Tibial nerve (tissue), 4 donors: ENCODE measurements at places on chromosomes 3 and 15.

DNA sequence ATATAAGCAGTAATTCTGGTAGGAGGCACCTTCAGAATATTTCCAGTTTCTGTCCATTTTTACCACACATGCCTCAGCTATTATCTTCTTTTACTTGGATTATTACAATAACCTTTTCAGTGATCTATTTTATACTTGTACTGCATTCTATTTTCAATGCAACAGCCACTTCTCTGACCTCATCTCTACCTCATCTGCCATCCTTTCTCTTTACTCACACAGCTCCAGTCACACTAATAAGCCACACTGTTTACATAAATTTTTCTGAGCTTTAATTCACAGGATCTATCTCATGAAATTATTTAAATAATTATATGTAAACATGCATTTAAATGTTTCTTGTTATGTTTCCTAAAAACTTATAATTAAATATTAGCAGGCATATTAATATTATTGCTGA, 47.3 kb upstream of the BCHE start:
- no peak for DNase-seq

- DNase-seq, result no peak
These were observed 93.2 kb upstream of the MBNL1 start for GRCh38 chr3:152175528-152175889.

- no peak for DNase-seq
These were observed 33.2 kb downstream of the GREM1 start for GRCh38 chr15:32750979-32751378.

- peak; percentile 71 for DNase-seq
These were observed 40.6 kb upstream of the ADCY5 start for GRCh38 chr3:123489400-123490004.

DNA sequence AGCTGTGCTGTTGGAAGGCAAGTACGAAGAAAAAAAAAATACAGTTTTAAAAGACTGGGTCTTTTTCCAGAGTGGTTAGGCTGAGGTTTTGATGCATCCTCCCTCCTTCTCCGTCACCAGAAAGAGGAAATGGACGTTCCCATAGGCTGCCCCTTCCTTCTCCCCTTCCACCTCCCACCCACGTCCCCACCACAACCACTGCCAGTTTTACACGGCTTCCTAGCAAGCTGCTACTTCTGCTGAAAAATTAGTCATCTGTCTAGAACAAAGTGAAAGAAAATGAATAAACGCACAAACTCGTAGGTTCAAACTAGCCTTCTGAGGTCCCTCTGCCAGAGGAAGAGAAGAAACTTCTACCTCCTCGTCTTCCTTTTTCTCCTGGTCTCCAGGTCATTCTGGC, 71.6 kb upstream of the RPL35A start:
- DNase-seq, result no peak

DNA sequence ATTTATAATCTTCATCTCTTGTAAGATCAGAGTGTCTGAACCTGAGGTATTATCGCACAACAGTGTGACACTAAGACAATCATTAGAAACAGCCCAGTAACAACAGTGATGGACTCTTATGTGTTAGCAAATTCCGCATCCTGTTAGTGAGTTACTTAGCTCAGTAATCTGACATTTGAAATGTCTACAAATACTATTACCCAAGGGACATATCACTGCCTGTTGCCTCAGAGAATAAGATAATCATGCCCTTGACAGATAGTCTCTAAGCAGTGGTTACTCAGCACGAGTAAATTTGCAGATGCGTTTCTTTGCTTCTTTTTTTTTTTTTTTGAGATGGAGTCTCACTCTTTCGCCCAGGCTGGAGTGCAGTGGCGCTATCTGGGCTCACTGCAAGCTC, 13.4 kb upstream of the RTP1 start:
- DNase-seq, result no peak

DNA sequence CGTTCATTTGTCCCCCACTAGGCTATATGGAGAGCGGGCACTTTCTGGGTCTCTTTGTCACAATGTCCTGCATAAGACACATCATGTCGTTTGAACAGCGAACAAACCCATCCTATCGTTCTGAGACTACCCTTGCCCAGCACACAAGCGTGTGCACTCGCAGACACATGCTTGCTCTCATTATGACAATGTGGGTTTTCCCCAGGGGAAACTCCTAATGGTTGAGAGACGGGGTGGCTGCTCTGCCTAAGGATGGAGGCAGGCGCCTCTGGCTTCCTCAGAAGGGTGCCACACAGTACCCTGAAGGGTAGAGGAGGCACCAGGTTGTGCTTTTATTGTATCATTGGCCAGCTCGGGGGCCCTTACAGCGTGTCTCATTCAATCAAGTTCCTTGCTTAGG, 51.0 kb upstream of the MYZAP start:
- no peak for DNase-seq

DNA sequence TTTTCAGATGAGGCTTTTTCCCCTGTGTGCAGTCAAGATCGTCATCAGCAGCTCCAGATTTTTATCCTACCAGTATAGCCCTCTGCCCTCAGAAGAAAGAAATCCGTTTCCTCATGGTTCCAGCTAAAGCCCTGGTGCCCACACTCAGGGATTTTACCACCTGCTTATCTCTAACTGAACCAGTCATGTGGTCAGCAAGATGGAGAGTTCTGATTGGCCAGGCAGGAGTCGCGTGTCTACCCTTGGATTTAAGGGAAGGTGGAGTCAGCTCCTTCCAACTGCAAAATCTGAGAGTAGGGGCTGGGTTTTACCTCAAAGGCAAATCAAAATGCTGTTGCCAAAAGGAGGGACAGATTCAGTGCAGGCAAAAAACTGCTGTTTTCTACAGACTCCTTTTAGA, 135.3 kb downstream of the LRTM1 start:
- no peak for DNase-seq

DNA sequence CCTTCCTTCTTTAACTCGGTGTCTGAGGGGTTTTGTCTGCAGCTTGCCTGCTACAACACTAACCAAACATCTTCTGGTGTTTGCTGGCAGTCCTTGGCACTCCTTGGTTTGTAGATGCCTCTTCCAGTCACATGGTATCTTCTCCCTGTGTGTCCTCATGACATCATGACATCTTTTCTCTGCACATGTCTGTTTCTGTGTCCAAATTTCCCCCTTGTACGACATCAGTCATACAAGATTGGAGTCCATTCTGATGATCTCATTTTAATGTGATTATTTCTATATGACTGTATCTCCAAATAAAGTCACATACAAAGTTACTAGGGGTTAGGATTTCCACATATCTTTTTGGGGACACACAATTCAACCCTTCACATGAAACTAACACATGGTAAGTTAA, 152.3 kb upstream of the LRRN1 start:
- no peak for DNase-seq

- DNase-seq, result no peak
These were observed 356.6 kb downstream of the GABRG3 start for GRCh38 chr15:27327467-27328025.

DNA sequence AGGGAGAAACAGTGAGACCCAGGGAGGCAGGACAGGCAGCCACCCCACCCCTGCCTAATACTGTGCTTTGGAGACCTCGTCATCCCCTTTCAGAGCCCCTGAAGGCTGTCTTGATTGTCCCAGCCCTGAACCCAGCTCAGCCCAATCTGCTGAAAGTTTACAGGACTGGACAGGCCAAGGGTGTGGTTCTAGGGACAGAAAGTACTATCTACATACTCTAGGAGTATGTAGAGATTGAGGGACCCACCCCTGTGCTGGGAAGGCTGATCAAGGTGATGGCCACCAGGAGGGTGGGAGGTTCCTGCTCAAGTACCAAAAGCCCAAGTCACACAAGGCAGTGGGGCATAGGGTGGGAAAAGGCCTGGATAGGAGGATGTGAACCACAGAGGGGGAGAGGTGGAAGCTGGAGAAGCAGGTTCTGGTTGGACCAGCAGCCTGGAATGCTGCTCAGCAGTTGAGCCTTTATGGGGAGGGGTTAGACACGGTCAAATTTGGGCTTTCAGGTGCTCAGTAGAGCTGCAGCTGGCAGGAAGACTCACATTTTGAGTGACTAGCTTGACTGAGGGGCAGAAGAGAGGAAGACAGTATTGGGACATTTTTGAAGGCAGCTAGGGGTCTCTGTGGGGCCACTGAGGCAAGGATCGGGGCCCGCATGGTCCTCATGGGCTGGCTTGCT, 6.7 kb downstream of the NBEAL2 start:
- DNase-seq, result no peak

- DNase-seq, result no peak
These were observed 204.1 kb downstream of the CNTN3 start for GRCh38 chr3:74410276-74410941.

DNA sequence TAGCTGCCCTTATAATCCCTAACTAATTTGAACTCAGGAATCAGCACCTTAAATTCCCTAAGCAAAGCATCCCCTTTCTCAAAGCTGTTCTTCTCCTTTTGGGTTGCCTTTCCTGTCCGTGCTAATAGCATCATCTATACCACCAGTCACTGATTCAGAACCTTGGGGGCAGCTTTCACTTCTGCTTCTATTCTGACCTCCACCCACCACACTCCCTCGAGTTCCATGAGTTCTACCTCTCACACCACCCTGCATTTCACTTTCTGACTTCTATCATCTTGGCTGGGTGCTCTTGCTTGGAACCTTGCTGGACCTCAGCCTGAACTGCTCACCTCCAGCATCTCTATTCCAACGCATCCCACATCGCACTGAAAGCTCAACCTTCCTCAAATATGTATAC, 55.4 kb upstream of the KCNMB2 start:
- no peak for DNase-seq

DNA sequence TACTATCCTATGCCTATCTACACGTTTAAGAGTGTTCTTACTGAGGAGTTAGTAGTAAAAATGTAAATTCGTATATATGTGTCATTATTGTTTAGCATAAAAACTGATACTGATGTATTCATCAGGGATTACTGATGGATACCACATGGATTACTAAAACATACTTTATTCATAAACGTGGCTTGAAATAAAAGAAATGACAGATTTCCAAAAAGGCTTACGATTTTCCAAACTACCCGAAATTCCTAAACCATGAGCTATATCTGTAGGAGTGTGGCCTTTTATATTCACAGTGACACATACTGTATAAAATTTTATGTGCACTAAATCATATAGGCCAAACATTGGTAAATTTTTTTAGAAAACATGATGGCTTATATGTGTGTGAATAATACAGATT, 6.9 kb downstream of the TSC22D2 start:
- no peak for DNase-seq

DNA sequence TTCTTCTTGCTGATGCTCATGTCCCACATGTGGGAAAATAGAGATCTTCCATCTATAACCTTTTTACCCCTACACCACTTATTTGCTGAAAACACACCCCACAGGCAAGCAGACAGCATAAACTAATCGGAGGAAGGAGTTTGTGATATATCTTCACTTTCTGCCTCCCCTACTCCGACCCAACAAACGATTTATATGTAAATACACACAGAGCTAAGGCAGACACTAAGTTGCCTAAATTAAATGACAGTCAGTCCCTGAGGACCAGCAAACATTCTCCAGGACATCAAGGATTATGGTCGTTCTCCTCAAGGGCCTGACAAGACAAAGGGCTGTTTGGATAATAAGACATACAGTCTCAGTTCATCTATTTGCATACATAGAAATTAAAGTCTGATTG, 552.5 kb downstream of the ROBO1 start:
- DNase-seq, result no peak

- no peak for DNase-seq
These were observed 40.2 kb upstream of the OSTN start for GRCh38 chr3:191158815-191159214.

GRCh38 chr15:100730655-100731266, 128.4 kb downstream of the ASB7 start:
- no peak for DNase-seq
